ENCODE measurements at places on chromosomes 6 and 20. TPM values are rescaled to one million over a fixed set of nuclear protein-coding genes. Genes with fewer than 3 reads are reported as not detected.

DNA sequence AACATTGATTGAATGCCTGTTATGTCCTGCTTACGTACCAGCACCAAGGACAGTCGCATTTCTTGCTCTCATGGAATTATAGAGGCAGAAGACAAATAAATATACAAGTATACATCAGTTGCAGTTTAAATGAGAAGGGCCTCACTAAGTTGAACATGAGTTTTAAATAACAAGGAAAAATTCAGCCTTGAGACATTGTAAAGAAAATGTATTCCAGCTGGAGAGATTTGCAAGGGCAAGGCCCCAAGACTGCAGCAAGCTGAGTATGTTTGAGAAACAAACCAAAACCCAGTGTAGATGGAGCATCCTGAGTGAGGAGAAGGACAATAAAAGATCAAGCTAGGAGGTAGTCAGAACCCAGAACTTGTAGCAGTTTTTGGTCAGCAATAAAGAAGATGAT, 123.2 kb upstream of the BMP5 start:
- no peak for DNase-seq

- no peak for DNase-seq
Measured at GRCh38 chr20:47428164-47428563, 71.7 kb upstream of the ZMYND8 start.

DNA sequence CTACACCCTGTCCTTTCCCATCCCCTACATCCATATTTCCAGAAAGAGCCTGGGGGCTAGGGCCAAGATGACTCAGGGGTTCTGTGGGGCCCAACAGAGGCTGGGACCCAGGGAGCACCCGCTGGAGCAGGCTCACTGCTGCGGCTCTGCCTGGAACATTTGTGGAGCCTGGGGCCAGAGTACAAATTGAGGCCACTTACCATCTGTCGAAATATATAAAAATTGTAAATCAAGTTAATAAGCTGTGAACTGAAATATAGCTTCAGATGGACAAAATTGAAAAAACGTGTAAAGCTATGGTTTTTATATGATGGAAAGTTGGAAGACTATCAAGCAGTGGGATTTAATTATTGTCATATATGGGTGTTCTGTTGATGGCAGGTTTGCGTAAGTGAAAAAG, 82.9 kb upstream of the ATXN1 start:
- no peak for DNase-seq

DNA sequence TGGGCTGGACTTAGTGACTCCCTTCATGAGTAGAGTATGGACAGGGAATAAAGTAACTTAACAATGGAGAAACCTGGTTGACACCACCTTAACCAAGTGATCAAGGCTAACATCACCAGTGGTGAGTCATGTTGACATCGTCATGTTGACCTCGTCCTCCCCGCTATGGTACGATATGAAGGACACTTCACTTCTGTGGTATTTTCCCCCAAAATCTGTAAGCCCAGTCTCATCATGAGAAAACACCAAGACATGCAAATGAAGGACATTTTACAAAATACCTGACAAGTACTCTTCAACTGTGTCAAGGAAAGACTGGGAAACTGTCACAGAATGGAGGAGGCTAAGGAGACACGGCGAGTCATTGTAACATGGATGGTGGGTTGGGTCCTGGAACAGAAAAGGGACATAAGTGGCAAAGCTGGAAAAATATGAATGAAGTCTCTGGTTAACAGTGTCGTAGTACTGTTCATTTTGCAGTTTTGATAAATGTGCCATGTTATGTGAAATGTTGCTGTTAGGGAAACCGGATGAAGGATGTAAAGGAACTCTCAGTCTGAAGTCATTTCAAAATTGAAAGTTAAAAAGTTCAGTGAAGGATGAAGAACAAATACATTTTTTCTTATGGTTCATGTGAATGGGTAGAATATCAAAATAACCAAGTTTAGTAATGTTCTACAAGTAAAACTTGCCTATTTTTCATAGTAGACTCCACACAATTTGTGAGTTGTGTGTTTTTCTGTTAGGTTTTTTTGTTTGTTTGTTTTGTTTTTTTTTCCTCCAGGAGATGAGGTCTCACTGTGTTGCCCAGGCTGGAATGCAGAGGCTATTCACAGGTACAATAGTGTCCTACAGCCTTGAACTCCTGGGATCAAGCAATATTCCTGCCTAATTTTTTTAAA, 247.5 kb downstream of the TMEM242 start:
- DNase-seq, result peak; percentile 8

GRCh38 chr6:18280084-18280483, 15.8 kb upstream of the DEK start:
- DNase-seq, result no peak

DNA sequence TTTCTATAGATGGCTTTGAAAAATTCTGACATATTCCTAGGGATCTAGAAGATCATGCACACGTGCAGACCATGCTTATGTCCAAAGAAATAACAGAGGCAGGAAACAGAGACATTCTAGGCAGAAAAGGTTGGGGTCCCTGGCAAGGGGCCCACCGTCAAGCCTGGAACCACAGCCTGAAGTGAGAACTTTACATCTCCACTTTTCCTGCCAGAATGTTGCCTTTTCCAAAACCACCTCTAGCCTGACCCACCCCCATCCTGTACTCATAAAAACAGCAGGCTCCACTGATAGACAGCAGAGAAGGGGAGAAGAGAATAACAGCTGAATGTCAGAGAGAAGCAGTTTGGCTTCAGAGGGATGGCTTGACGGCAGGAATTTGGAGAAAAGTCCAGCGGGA, 257.3 kb upstream of the NT5E start:
- DNase-seq, result peak; percentile 46

DNA sequence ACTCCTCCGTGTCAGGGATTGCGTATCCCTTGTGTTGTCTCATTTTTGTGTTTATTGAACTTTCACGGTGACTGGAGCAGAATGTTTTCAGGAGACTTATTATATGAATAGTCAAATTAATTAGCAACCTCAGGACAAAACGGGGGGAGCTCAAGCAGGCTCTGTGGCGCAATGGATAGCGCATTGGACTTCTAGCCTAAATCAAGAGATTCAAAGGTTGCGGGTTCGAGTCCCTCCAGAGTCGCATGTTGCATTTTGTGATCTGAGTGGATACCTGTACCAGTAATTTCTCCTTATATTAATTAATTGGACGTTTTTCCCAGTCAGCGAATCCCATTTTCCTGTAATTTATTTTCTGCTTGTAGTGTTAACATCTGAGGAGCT, 89.1 kb upstream of the ZNF184 start:
- no peak for DNase-seq

GRCh38 chr20:9617940-9618339, 103.5 kb downstream of the LAMP5 start:
- peak; percentile 12 for DNase-seq

GRCh38 chr6:149328083-149328482, 10.6 kb downstream of the TAB2 start:
- DNase-seq, result no peak

DNA sequence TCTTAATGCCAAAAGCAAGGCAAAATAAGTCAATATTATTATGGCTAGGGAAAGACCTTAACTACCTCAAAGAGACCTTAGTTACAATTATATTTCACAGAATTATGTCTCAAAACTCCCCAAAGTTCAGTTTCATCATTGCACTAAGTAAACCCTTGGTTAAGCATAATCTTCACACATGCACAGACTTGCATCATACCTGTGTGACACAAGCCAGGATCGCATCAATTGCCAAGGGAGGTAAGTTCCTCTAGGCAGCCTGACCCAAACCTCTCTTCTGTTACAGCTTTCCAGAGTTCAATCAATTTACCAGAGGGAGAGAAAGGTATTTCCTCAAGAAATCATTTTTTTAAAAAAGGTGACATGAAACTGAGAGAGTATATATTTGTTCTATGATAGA, 31.9 kb upstream of the PRSS35 start:
- DNase-seq, result no peak

GRCh38 chr6:31356216-31356945, 598 bp downstream of the HLA-B start:
- DNase-seq, result peak; percentile 34

DNA sequence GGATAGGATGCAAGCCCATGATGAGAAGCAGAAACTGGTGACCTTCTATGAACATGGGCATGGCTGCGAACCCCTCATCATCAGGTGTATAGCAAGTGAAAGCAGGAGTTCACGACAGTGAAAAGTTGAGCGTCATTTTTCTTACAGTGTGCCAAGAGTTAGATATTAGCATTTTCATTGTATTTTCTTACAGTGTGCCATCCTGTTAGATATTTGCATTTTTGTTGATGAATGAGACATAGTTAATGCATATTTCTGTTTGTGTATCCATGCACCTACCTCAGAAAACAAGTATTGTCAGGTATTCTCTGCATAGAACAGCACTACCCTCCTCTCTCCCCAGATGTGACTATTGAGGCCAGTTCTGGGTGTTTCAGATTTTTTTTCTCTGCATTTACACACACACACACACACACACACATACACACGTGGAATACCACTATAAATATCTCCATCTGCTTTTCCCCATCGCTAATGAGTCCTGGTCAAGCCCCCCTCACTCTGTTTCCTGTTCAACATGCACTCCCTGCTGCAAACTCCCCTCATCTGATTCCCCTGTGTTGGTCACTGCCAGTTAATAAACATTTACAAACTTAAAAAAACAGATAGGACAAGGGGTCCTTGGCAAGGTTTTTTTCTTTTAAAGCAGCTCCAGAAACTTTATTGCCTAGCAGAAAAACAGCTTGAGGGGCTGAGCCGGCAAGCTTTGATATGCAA, 41.7 kb downstream of the PLN start:
- DNase-seq, result no peak

- DNase-seq, result no peak
Measured at GRCh38 chr6:67016921-67017460, 1310.0 kb upstream of the EYS start.

- DNase-seq, result no peak
Measured at GRCh38 chr6:161107779-161108730, 116.5 kb downstream of the MAP3K4 start.

DNA sequence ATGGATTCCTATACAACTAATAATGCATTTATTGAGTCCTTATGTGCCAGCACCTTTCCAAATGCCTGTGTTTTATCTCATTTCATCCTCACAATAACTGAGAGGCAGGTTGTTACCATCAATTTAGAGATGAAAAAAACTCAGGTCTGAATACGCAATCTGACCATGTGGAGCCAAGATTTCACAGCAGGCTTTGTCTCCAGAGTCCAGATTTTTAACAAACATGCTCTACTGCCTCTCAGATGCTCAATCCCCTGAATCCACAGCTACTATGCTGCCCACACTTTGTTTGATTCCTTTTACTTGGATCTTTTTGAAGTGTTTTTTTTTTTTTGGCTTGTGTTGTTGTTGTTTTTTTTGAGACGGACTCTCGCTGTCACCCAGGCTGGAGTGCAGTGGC, 46.8 kb downstream of the B4GALT5 start:
- DNase-seq, result no peak

DNA sequence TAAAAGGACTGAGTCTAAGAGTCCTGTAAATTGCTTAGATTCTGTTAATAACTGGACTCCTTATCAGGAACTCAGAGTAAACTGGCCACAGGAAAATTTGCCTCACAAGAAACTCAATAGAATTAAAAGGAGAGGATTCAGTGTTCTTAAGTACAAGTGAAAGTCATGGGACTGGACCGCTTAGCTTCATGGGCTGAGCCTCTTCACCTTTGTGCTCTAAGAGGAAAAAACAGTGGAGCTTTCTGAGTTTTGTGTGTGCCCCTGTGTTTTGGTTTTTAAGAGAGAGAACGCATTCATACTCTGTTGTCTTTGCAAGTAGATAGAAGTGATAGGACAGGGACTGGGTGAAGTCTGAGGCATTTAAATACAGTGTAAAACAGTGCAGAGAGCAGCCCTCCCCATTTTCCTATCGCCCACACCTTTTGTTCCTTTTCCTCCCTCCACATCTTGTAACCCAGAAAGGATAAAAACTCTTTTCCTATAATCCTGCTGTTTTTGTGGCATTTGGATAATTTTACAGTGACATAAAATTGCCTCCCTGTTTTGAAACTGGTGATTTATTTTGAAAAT, 49.6 kb downstream of the FOXO3 start:
- DNase-seq, result no peak

DNA sequence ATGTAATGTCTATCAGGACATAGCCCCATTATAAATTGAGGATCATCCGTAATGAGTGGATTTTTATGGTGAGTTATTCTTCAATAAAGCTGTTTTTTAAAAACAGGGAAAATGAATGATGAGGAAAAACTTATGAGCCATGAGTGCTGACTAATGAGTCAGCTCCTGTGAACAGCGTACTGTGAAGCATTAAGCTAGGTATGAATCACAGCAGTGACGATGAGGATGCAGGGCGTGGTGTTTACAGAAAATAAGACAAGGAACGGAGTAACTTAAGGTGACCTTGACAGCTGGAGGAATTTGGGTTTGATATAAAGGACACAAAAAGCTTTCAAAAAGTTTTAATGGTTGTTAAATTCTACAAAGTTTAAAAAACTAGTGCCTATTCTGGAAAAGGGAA, 96.3 kb downstream of the FOXF2 start:
- DNase-seq, result peak; percentile 6

DNA sequence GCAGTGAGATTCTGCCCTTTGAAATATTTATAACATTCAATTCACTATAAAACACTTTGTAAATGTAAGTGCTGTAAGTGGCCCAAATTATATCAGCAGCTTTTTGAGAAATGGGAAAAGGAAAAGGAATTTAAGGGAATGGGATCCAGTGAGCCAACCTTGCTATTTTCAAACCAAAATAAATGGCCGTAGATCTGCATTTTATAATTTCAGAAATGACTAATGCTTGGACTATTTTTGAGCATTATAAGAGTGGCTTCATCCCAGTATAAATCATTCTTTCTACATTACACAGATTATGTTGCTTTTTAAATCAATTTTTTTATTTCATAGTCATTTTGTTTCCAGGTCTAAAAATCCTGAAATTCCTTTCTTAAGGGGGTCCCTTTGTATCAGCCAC, 49.2 kb downstream of the ANKRD6 start:
- no peak for DNase-seq

DNA sequence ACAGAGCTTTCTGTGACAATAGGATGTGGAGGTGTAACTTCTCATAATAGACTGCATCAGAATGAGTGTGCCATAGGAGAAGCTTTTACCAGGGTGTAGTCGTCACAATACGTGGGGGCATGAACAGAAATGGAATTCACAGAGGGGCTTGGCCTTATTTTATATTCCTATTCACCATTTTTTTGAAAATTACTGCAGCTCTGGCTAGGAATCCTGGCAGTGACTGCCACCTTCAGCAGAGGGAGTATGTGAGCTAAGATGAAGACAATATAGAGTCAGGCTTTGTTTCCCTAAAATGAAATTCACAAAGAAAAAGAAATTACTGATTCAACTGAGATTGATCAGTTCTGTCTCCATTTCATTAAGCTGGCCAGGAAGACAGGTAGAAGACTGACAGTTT, 13.9 kb downstream of the TOMM6 start:
- peak; percentile 58 for DNase-seq

DNA sequence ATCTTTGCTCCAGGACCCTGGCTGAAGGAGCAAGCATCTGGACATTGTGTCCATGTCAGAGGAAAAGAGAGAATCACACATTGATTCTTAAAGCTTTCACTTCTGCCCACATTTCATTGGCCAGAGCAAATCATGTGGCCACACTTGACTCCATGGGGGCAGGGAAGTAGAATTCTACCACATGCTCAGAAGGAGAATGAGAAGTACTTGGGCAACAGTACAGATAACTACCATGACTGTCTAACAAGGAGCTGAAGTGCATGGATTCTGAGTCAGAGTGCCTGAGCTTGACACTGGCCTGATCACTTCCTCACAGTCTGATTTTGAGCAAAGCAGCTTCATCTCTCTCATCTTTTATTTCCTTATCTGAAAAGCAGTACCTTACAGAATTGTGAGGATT, 38.6 kb downstream of the GHRH start:
- no peak for DNase-seq

Gene HNF4A
- not detected for total RNA-seq

Gene MUCL3
- not detected for total RNA-seq

Gene SSTR4
- total RNA-seq, result not detected

Gene ERGIC3
- 280 TPM for total RNA-seq

Gene ZNF831
- 0.20 TPM for total RNA-seq

Gene RUNX2
- total RNA-seq, result not detected

All from lung microvascular endothelial cell (primary cell).